SIG-M5 (cell line): ENCODE measurements at places on chromosomes 6 and 20.

DNA sequence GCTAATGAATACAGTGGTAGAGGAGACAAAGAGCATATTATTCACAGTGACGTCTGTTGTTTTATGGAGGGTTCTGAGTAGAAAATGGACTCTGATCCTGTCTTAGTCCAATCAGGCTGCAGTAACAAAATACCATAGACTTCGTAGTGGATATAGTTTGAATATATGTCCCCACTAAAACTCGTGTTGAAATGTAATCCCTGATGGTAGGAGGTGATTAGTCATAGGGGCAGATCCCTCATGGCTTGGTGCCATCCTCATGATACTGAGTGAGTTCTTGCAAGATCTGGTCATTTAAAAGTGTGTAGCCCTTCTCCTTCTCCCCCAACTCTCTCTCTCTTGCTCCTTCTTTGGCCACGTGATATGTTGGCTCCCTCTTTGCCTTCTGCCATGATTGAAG is 82.5 kb downstream of the CD83 start:
- no peak for DNase-seq

- DNase-seq, result no peak
Measured at GRCh38 chr20:32438331-32438858, 80.3 kb downstream of the ASXL1 start.

DNA sequence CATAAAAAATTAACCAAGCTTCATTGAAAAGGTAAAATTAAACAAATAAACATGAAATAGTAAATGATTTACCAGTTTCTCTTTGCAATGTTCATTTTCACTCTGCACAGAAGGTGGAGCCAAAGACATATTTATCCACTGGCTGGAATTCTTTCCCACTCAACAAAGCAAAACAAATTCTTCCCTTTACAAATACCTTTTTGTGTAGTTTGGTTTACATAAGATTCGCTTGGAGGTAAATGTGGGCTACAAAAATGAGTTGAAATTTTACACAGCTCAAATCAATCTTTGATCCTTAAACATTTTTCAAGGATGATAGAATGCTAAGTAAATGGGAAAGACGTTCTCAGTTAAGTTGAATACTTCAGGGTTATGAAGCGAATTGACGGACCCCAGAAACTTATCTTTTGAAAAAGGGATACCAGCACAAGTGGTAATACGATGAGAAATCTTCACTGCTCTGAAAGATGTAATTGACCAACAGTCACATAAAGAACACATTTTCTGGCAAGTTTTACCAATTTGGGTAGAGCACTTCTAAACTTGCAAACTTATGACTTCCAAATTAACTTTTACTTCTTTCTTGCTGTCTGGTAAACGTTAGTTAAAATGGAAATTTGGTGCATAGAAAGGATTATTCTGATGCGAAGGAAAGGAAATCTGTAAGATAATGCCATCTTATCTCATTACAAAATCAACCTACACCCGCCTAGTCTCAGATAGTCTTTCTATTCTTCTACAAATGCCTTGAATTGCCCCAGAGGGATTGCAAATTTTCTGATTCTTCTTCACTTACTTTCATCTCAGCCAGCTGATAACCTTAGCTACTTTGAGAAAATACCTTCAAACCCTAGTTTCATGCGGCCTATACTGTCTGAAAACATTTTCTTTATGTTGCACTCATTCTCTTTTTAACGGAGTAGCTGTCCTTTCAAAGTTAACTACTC is 4.7 kb upstream of the GJA1 start:
- no peak for DNase-seq

DNA sequence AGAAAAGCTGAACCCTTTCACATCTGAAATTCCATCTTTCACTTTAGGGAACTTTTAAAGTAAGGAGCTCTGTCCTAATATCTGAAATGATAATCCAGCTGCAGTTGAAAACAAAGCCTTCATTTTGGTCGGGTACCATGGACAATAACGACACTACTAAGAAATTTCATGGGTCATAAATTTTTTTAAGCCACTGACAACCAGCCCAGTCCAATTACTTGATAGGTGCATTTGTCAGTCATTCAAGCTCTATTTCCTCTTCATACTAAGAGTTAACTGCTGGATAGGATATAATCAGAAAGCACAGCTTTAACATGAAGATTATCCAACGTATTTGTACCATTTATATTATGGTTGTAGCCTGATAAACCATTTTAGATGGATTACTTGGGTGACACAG is 52.5 kb downstream of the MMUT start:
- no peak for DNase-seq

- no peak for DNase-seq
Measured at GRCh38 chr6:1111361-1111760, 200.5 kb upstream of the FOXQ1 start.

GRCh38 chr6:89385156-89385667 is 26.9 kb downstream of the RRAGD start:
- DNase-seq, result no peak

DNA sequence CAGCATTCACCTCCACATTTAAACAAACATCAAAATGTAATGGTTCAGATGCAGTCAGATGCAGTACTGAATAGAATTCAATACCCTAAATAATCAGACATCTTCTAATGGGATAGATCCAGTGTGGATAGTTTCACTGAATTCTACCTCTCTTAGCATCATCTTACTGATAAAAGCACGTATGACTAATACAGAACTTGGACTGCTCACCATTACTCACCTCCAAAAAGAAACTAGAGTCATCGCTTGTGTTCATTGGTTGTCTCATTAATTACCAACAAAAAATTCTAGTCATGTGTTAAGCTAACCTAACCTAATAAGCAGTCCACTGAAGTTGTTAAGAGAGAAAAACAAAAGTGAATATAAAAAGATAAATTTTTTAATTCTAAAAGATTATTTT is 165.9 kb upstream of the IRAK1BP1 start:
- DNase-seq, result no peak

- no peak for DNase-seq
Measured at GRCh38 chr20:10180651-10181235, 37.9 kb upstream of the SNAP25 start.

GRCh38 chr20:60402189-60403058 is 444.2 kb downstream of the CDH26 start:
- no peak for DNase-seq

GRCh38 chr6:125188594-125189203 is 35.1 kb downstream of the TPD52L1 start:
- DNase-seq, result no peak
